Esophagus squamous epithelium (tissue), 5 donors: ENCODE measurements at places on chromosomes 1 and 21.

DNA sequence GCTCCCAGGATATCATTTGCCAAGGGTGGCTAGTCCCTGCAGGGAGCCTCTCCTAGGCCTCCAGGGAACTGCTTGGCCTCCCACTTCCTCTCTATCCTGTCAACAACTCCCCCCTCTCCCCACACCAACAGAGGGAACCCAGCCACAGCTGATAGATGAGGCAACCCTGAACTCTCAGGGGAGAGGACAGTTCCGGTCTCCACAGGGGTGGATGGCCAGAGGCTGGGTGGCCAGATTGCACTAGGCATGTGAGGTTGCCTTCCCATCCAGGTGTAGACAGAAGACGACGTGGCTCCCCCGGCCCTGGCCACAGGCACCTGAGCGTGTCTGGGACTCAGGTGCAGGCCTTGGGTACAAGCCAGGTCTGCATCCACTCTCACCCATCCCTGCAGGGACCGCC, 53.3 kb downstream of the TOR1AIP2 start:
- no peak for DNase-seq
- no peak overlapping the region for H3K4me3 ChIP-seq
- no peaks in the 10 kb centered on the region for H3K4me1 ChIP-seq
- no peaks in the 10 kb centered on the region for H3K27me3 ChIP-seq

GRCh38 chr1:244340396-244340795, 111.3 kb downstream of the ADSS2 start:
- H3K27ac ChIP-seq: no peak overlapping the region
- H3K4me1 ChIP-seq: peaks cover 14% of the 10 kb centered on the region
- no peaks in the 10 kb centered on the region for H3K36me3 ChIP-seq
- H3K4me3 ChIP-seq: no peak overlapping the region
- DNase-seq: no peak

GRCh38 chr1:109181807-109182163, 31.9 kb upstream of the SARS1 start:
- H3K27me3 ChIP-seq: no peaks in the 10 kb centered on the region
- H3K4me1 ChIP-seq: peaks cover 3% of the 10 kb centered on the region
- H3K27ac ChIP-seq: no peak overlapping the region
- no peak for DNase-seq

DNA sequence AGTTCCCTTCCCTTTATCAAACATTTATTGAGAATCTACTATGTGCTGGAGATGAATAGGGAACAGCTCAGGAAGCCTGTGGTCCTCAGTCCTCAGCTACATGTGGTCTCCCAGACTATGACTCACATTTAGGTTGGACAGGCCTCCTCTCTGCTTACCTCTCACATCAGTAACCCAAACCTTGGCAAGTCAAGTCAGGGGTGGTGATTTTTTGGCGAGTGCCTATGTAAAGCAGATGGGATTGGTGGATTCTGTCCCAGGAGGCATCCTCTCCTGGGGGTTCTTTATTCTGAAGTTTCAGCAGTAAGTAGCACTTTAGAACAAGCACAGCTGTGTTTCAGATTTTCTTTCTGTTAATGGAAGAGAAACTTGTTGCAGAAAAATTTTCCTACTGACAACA, 241.3 kb downstream of the PRDM2 start:
- H3K27ac ChIP-seq: no peak overlapping the region
- no peak overlapping the region for H3K4me3 ChIP-seq
- DNase-seq: no peak
- H3K27me3 ChIP-seq: no peaks in the 10 kb centered on the region
- H3K36me3 ChIP-seq: no peaks in the 10 kb centered on the region

DNA sequence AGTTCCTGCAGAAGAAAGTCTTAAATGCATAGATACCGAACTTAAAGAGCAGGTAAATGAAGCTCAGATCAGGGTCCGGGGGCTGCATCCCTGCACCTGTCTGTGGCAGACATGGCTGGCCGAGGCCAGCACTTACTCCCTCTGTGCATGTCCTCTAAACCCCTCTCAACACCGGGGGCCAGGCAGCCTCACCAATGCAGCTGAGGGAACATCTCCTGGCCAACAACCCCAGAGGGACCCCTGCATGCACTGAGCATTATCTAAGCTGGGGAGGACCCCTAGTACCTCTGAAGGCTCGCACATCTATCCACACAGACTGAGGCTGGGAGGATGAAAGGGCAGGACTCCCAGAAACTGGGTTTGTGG, 18.4 kb downstream of the TTC34 start:
- no peak overlapping the region for H3K27ac ChIP-seq
- no peaks in the 10 kb centered on the region for H3K27me3 ChIP-seq
- H3K4me1 ChIP-seq: no peaks in the 10 kb centered on the region
- no peak overlapping the region for H3K4me3 ChIP-seq
- no peaks in the 10 kb centered on the region for H3K36me3 ChIP-seq

DNA sequence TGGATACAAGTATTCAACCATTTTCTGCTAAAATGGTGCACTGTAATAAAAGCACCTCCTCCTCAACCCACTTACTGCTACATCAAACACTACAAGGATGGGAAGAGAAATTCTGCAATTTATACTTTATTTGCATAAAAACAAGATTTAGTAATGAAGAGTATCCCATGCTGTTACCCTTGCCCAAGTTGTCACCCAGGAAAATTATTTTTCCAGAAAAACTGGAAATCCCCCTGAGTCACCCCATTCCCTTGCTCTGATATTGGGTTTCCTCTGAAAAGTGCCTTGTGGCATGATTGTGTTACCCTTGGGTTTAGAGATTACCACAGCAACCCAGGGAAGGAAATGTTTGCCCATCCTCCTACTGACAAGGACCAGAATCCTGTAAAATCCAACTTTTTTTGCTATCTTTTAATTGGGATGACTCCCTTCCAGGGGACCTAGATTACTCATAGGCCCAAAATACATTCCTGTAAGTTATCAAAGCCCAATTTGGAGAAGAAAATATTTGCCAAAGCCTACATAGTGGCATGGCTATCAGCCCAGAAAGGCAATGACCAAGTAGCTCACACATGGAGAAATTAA, 16.5 kb upstream of the ZC3H11B start:
- H3K4me1 ChIP-seq: no peaks in the 10 kb centered on the region
- no peak overlapping the region for H3K27ac ChIP-seq
- no peaks in the 10 kb centered on the region for H3K36me3 ChIP-seq
- no peak for DNase-seq

GRCh38 chr1:165592945-165593823, 37.9 kb upstream of the MGST3 start:
- peaks cover 5% of the 10 kb centered on the region for H3K4me1 ChIP-seq
- H3K27me3 ChIP-seq: no peaks in the 10 kb centered on the region
- no peak overlapping the region for H3K4me3 ChIP-seq
- H3K36me3 ChIP-seq: no peaks in the 10 kb centered on the region
- H3K27ac ChIP-seq: no peak overlapping the region

GRCh38 chr1:92705446-92705845, 79.5 kb downstream of the EVI5 start:
- H3K36me3 ChIP-seq: no peaks in the 10 kb centered on the region
- no peak overlapping the region for H3K4me3 ChIP-seq
- no peak for DNase-seq
- no peaks in the 10 kb centered on the region for H3K4me1 ChIP-seq
- H3K27me3 ChIP-seq: no peaks in the 10 kb centered on the region
- H3K27ac ChIP-seq: no peak overlapping the region

DNA sequence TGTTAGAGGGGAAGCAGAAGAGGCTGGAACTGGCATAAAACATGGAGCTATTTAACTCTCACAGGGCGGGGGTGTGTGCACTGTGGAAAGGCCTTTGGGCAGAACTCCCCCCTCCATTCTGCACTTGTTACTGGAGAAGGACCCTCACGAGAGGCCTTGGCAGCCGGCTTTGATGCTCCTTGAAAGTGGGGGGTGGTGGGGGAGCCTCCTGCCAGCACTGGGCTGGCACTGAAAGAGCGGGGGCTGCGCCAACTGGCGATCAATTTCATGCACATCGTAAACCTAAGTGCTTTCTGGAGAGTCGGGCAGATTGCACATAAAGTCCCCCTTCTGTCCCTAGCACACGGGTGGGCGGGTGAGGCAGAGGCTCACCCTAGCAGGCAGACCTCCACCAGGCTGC, 28.9 kb downstream of the FOXO6 start:
- peaks cover 17% of the 10 kb centered on the region for H3K4me1 ChIP-seq
- H3K36me3 ChIP-seq: no peaks in the 10 kb centered on the region
- H3K27ac ChIP-seq: no peak overlapping the region
- H3K4me3 ChIP-seq: no peak overlapping the region
- no peaks in the 10 kb centered on the region for H3K27me3 ChIP-seq

- H3K4me3 ChIP-seq: no peak overlapping the region
- H3K27me3 ChIP-seq: no peaks in the 10 kb centered on the region
- peak overlapping the region; percentile 44 for H3K27ac ChIP-seq
- no peak for DNase-seq
- H3K4me1 ChIP-seq: no peaks in the 10 kb centered on the region
Measured at GRCh38 chr1:164801246-164801731, 242.3 kb downstream of the PBX1 start.

GRCh38 chr1:23528250-23528978, 2.6 kb downstream of the E2F2 start:
- peaks cover 84% of the 10 kb centered on the region for H3K4me1 ChIP-seq
- H3K4me3 ChIP-seq: peak overlapping the region; percentile 72
- no peaks in the 10 kb centered on the region for H3K27me3 ChIP-seq
- no peak for DNase-seq
- H3K36me3 ChIP-seq: no peaks in the 10 kb centered on the region

DNA sequence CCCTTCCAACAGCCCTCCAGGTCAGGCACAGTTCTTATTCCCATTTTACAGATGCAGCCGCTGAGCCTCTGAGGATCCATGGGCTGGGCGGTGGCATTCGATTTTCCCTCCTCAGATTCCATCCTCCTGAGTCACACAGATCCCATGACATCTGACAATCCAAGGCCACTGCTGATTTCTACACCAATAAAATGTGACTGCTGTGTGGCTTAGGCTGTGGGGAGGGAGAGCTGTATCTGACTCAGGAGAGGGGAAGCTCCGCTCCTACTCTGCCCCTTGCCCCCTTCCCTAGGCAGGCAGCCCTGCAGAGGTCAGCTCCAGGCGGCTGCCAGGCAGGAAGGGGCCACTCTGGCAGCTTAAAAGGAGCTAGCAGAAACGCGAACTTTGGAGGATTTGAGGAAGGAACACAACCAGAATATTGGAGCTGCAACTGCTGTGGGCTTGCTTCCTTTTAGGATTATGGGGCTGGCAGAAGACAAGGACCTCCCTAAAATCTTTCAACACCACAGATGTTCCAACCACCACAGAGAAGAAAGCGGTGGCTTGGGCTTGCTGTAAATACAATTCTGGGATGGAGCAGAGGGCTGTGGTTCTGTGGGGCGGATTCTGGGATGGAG, 50.0 kb downstream of the MRPL37 start:
- H3K4me3 ChIP-seq: no peak overlapping the region
- DNase-seq: no peak
- H3K4me1 ChIP-seq: peaks cover 20% of the 10 kb centered on the region
- peaks cover 77% of the 10 kb centered on the region for H3K36me3 ChIP-seq

GRCh38 chr1:115413208-115413607, 75.2 kb upstream of the NGF start:
- peaks cover 29% of the 10 kb centered on the region for H3K4me1 ChIP-seq
- H3K4me3 ChIP-seq: no peak overlapping the region
- H3K27me3 ChIP-seq: peaks cover 8% of the 10 kb centered on the region
- no peak overlapping the region for H3K27ac ChIP-seq

- H3K36me3 ChIP-seq: peaks cover 15% of the 10 kb centered on the region
- H3K4me3 ChIP-seq: no peak overlapping the region
- no peak for DNase-seq
- H3K27ac ChIP-seq: peak overlapping the region; percentile 79
- H3K4me1 ChIP-seq: peaks cover 41% of the 10 kb centered on the region
Measured at GRCh38 chr1:19360843-19361610, 48.9 kb downstream of the SLC66A1 start.

DNA sequence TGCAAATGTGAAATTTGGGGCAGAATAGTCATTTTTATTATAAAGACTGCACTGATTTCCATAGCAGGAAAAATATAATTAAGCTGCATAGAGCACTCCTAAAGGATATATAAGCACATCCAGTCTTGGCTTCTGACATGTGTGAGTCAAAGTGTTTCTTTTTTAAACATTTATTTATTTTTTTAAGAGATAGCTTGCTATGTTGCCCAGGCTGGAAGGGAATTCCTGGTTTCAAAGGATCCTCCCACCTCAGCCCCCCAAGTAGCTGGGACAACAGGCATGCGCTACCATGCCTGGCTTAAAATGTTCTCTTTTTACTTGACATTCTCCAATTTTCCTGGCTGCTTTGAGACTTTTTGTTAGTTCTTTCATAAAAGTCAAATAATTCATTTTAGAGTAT, 126.1 kb downstream of the HMCN1 start:
- peaks cover 10% of the 10 kb centered on the region for H3K4me1 ChIP-seq
- DNase-seq: no peak
- H3K27me3 ChIP-seq: no peaks in the 10 kb centered on the region
- no peak overlapping the region for H3K4me3 ChIP-seq

DNA sequence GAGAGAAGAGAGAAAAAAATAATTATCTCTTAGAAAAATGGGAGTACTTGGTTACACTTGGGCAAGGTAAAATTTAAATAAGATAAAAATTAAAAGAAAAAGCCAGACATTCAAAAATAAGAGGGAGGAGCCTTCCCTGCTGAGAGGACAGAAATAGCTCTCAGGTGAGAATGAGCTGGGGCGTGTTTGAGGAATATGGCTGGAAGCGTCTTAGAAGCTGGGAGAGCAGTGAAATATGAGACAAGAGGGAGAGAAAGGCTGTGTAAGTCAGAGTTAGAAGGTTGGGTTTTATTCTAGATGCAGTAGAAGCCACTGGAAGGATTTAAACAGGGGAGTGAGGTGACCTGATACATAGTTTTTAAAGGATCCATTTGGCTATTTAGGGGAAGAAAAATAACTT, 154.2 kb upstream of the L1TD1 start:
- H3K36me3 ChIP-seq: no peaks in the 10 kb centered on the region
- no peaks in the 10 kb centered on the region for H3K4me1 ChIP-seq
- no peak overlapping the region for H3K27ac ChIP-seq
- no peaks in the 10 kb centered on the region for H3K27me3 ChIP-seq
- no peak overlapping the region for H3K4me3 ChIP-seq

DNA sequence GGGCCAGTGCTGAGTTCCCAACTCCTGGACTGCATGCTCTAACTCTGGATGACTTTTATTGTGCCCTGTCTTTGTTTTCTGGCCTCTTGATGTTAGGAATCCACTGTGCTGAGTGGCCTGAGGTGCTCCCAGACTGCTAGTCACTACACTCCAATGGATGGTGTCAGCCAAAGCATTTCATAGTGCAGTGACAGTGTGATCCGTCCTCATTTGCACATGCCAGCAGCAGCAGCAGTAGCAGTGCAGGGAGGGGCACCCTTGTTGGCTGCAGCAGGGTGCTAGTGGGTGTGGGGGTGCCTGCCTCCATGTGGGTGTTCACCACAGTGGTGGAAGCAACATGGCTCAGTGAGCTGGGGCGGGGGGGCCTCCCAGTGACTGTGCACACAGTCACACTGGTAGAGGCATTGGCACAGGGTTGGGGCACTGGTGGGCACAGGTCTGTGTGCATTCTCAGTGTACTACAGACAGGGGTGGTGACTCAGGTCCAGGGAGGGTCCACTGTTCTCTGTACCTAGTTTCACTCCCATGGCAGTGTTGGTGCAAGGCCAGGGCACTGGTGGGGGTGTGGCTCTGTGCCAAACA, 214.0 kb downstream of the ZC3H11B start:
- no peak overlapping the region for H3K27ac ChIP-seq
- no peak for DNase-seq
- no peak overlapping the region for H3K4me3 ChIP-seq
- no peaks in the 10 kb centered on the region for H3K36me3 ChIP-seq
